ENCODE measurements at places on chromosomes 7 and 10.

DNA sequence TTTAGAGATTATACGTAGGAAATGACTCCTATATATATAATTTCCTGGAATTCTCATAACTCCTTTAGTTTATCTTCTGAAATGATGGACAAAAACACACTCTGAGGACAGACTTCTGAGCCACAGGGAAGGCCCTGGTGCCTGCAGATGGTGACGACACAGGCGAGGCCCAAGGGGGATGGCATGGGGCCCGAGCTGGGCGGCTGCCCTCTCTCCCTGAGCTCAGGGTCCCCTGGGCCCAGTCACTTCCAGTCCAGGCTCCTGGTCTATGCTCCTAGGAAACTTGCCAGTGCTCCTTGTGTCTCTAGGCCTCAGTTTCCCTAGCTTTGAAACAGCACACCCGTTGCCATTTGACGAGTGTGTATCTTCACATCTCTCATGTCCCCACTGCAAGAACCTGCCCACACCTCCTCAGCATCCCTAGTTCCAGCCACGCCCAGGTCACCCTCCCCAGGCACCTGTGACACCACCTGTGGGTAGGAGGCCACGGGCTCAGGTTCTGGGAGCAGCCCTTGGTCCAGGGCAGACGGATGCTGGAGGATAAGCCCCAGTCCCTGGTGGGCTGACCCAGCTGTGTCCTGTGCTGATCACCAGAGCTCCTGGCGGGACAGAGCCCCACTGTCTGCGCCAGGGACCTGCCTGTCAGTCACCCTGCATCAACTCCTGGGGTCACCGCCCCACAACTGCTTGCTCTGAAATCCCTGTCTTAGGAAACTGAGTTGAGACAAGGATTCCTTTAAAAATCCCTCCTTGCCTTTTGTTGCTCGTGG lies 23.4 kb upstream of the SHH start:
- peak; percentile 53 for DNase-seq

GRCh38 chr10:23384364-23384763 lies 39.8 kb upstream of the C10orf67 start:
- DNase-seq = no peak

- no peak for DNase-seq
These were observed 634.2 kb upstream of the AUTS2 start for GRCh38 chr7:68964060-68964459.

GRCh38 chr7:30888747-30889146 lies 22.9 kb upstream of the AQP1 start:
- DNase-seq = no peak

- DNase-seq = no peak
These were observed 34.8 kb downstream of the JMJD1C start for GRCh38 chr10:63430999-63431356.

GRCh38 chr10:69446229-69446628 lies 5.0 kb upstream of the TSPAN15 start:
- DNase-seq = peak; percentile 19

GRCh38 chr10:78763651-78764395 lies 304.9 kb upstream of the ZMIZ1 start:
- peak; percentile 58 for DNase-seq

- DNase-seq = no peak
These were observed 19.0 kb upstream of the CAPZA2 start for GRCh38 chr7:116843378-116843777.

GRCh38 chr10:3948843-3949242 lies 163.8 kb upstream of the KLF6 start:
- no peak for DNase-seq

- DNase-seq = no peak
These were observed 900.4 kb upstream of the AUTS2 start for GRCh38 chr7:68697796-68698280.

GRCh38 chr7:25619963-25620799 lies 391.9 kb upstream of the NPVF start:
- no peak for DNase-seq

- no peak for DNase-seq
These were observed 16.4 kb downstream of the STAMBPL1 start for GRCh38 chr10:88896372-88896993.

- DNase-seq = peak; percentile 78
These were observed 21.7 kb downstream of the GTF2IRD1 start for GRCh38 chr7:74475243-74475986.

DNA sequence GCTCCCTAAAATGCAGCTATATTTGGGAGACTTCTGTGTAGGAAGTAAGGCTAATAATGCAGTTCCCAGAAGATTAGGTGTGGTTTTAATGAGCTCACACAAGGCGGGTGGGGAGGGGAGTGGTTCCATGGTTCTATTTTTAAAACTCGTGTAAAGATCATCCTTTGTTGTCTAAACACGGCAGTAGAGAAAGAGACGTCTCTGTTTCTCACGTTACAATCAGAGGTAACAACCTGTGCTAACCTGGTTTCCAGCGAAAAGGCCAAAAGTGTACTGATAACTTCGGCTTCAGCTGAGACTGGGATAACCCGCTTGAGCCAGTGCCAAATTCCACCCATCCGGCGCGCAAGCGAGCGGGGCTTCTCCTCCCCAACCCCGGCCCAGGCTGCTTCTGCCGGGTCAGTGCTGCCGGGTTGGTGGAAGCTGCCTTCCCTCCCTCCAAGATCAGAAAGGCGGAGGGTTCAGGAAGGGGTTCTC lies 2.5 kb upstream of the MAP3K8 start:
- no peak for DNase-seq

- peak; percentile 51 for DNase-seq
These were observed 200.5 kb downstream of the MAD1L1 start for GRCh38 chr7:2032030-2032875.

DNA sequence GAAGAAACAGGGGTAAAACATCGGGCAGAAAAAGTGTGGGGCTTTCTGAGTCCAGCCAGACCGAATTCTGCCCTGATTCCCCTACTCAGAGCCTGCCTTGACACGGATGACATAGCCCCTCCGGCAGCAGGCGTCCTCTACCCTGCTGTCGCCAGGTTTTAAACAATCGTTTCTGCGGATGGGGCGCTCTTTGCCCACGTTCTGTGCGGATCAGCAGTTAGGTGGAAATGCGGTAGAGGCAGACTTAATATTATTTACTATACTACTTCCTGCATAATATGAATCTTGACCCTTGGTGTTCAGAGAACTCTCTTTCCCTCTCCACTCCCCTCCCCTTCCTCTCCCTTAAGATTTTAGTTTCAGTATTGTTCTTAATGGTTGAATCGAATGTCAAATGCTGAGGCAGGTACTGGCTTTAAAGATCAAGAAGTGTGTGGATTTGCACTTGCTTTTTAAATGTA lies 2.4 kb downstream of the GATA3 start:
- no peak for DNase-seq

DNA sequence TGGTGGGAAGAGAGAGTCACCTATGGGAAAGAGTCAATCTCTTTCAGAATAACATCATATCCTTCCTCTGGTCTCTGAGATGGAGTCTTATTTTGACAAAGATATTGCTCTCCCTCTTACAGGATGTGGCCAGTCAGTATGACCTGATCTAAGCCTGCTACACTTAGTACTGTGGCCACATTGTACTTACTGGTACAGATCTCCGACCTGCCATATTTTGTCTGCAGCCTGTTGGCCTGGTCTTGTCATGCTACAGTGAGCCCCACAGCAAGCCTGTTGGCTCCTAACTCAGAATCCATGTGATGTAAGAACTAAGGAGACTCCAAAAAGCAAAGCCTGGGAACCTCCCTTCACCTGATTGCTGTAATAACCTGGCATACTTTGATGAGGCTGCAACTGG lies 377.8 kb downstream of the SFMBT2 start:
- DNase-seq = no peak

DNA sequence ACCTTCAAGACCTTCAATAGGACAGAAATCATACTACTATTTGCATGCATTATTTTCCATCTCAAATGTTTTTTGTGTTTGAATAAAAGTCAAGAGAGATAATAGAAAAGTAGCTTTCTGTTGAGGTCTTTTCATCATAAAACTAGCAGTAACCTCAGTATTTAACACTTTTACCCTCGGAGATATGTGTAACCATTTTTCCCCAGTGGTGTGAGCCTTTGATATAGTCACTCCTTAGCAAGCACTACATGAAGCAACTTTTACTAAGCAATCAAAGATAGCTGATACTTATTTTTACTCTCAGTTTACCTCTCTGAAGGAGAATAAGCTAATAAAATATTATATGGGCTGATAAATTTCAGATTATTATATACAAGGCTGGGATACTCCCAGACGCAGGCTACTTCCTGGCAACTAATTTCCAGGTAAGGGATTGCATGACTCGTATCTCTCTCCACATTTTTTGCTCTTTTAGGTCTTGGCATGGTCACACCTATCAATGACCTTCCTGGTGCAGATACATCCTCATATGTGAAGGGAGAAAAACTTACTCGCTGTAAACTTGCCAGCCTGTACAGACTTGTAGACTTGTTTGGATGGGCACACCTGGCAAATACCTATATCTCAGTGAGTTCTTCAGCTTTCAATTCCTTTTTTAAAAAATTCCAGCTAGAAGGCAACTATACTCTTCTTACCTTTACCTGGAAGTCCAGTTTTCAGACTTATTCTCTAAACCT lies 91.5 kb upstream of the MXI1 start:
- no peak for DNase-seq

- DNase-seq = peak; percentile 79
These were observed 6.2 kb downstream of the C10orf105 start for GRCh38 chr10:71713135-71714030.

DNA sequence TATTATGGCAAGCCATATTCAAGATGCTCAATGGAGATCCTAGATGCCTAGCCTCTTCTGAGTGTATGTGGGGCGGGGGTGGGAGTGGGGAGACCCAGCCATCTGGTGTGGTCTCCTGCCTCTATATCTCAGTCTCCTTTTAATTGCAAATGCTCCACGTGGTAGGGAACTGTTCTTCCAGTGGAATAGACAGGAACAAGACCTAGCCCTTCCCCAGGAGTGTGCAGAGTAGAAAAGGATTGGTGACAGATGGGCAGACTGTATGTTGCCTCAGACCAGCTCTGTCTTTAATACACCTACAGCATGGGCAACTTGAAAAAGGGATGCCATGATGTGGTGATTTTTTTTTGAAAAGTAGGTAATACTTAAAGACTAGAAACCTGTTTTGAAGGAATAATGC lies 12.6 kb downstream of the CYP3A5 start:
- DNase-seq = no peak

- no peak for DNase-seq
These were observed 3.8 kb upstream of the DNAH11 start for GRCh38 chr7:21538936-21539495.

DNA sequence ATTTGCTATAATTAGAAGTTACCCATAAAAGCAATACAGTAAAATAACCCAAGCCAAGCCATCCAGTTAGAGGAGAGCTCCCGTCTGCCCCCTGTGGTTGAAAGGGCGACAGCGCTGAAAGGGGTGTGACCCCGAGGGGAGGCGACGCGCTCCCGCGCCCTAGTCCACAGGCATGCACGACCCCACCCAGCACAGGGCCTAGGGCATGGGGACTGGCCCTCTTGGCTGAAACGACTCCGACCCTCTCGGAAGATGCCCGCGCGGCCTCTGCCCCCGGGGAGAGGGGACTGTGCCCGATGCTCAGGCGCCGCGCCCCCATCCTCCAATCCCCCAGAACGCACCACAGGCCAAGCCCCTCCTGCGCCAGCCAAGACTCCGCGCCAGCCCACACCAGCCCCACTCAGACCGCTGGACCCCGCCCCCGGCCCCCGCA lies 64.0 kb downstream of the CSGALNACT2 start:
- peak; percentile 79 for DNase-seq
